Activated CD8-positive, alpha-beta memory T cell treated with anti-CD3 and anti-CD28 coated beads, Interleukin-2, amount 50 U/mL, for 48 hours (primary cell): ENCODE measurements at places on chromosomes 4 and X.

- DNase-seq, result no peak
Measured at GRCh38 chr4:54637325-54637724, 20.4 kb upstream of the KIT start.

- no peak for DNase-seq
Measured at GRCh38 chr4:15811703-15812337, 33.7 kb downstream of the CD38 start.

DNA sequence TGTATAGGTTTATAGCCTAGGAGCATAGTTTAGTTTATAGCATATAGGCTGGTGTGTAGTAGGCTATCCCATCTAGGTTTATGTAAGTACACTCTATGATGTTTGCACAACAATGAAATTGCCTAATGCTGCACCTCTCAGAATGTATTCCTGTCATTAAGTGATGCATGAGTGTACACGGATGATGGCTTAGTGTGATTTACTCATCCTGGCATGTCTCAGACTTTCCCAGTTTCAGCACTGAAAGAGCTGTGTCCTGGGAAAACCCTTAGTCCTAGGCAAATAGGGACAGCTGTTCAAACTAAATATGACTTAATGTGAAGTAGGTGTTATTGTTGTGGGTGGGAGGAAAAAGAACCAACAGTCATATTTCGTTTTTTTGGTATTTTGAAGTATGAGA, 264.9 kb upstream of the MAGEB18 start:
- DNase-seq, result no peak

DNA sequence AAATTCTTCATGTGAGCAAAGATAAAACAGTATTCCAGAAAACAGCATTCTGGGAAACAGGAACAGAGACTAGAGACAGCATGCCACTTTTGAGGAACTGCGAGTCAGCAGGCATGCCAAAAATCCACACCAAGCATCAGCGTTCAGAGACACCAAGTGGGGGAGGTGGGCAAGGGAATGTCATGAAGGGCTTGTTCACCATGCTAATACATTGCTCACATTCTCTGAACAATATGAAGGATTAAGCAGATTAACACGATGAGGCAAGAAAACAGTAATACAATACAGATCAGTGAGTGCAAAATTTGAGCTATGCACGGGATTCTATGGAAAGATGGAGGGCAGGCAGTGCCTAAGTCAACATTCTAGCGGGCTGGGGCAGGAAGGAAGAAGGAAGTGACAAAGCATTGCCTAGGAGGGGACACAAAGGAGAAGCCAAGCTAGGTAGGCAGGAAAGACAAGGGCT, 278.3 kb downstream of the FBXW7 start:
- no peak for DNase-seq

GRCh38 chr4:76292730-76293129, 13.8 kb upstream of the STBD1 start:
- no peak for DNase-seq
